ENCODE measurements at places on chromosomes 1 and 21. TPM values are rescaled to one million over a fixed set of nuclear protein-coding genes. Genes with fewer than 3 reads are reported as not detected.

DNA sequence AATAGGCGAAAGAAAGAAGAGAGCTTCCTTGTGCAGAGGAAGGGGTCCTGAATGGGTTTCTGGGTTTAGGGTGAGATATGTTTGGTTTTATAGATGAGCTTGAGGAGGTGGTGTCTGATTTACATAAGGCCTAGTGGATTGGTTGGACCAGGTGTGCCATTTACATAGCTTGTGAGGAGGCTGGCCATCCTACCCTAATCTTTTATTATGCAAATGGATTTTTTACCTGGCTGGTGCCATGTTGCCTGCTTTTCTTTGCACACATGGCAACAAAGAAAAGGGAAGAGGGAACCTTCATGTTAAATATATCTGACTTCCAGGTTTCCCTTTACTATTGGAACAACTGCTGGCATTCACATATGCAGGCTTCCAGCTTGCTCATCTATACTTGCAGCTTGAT lies 585.3 kb downstream of the PTPRU start:
- H3K4me3 ChIP-seq, result no peak overlapping the region
- no peaks in the 10 kb centered on the region for H3K36me3 ChIP-seq
- no peak for DNase-seq
- H3K4me1 ChIP-seq, result no peaks in the 10 kb centered on the region
- no peak overlapping the region for H3K27ac ChIP-seq

- H3K27me3 ChIP-seq, result peaks cover 17% of the 10 kb centered on the region
- H3K4me3 ChIP-seq, result no peak overlapping the region
- peaks cover 4% of the 10 kb centered on the region for H3K4me1 ChIP-seq
- no peak overlapping the region for H3K27ac ChIP-seq
Observed at GRCh38 chr1:75836528-75837100, 39.9 kb downstream of the MSH4 start.

- no peak for DNase-seq
- H3K4me1 ChIP-seq, result no peaks in the 10 kb centered on the region
- no peaks in the 10 kb centered on the region for H3K27me3 ChIP-seq
- no peak overlapping the region for H3K27ac ChIP-seq
- H3K36me3 ChIP-seq, result no peaks in the 10 kb centered on the region
- H3K4me3 ChIP-seq, result no peak overlapping the region
Observed at GRCh38 chr1:39917825-39918224, 16.1 kb upstream of the MYCL start.

DNA sequence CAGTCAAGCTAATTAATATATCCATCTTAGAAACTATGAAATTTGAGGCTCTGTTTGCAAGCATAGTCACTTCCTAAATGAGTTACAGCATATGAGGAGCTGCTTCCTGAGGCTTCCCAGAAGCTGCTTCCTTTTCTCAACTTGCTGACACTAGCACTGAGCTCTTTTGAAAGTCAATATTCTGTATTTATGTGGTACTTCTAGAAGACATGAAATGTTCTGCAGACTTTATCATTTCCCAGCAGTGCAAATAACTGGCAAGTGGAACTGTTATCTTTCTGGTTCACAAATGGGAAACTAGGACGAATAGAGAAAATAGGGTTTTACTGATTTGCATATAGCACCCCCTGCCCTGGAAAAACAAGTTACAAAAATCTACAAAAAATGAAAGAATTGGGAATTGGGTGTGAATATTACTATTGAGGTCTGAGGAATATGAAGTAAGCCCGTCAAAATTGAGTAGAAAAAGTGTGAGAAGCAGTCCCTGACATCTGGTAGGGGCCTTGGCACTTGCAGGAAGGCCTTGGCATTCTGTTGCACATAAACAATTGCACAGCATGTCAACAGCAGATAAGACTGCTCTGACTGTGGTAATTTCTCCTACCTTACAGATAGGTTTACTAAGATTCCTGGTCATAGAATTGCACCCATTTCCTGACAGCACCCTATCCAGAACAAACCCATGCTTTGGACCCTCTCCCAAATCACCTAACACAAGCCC lies 7.1 kb downstream of the GIPC2 start:
- no peak overlapping the region for H3K27ac ChIP-seq
- H3K4me1 ChIP-seq, result peaks cover 2% of the 10 kb centered on the region
- H3K36me3 ChIP-seq, result no peaks in the 10 kb centered on the region
- peaks cover 10% of the 10 kb centered on the region for H3K27me3 ChIP-seq

- H3K4me3 ChIP-seq, result no peak overlapping the region
- H3K27me3 ChIP-seq, result no peaks in the 10 kb centered on the region
- H3K27ac ChIP-seq, result no peak overlapping the region
- peaks cover 5% of the 10 kb centered on the region for H3K4me1 ChIP-seq
Observed at GRCh38 chr21:45276596-45276995, 11.1 kb downstream of the POFUT2 start.

DNA sequence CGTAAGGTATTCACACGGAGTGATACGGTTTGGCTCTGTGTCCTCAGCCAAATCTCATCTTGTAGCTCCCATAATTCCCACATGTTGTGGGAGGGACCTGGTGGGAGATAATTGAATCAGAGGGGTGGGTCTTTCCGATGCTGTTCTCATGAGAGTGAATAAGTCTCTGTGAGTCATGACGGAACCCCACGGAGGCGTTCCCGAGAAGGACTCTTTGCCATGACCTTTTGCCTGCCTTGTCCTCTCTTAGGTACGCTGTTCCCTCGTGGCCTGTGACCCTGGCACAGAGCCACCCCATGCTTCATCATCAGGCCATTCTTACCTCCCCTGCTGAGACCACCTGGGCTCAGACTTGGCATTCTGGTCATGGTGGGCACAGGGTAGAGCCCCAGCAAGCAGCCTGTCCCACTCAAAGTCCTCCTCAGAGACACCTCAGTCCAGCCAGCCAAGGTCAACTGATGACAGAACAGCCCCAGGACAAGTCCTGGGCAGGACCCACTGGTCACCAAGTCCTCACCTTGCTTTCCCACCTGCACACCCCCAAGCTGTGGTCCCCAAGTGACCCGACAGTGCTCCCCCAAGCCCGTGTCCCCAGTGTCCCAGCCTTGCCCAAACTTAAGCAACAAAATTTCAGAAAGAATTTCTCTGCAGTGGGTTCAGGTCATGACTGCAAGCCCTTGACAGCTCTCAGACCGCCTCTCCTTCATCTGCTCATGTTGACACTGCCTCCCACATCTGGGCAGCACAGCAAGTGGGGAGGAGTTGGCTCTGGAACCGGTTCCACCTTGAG lies 158.4 kb downstream of the ACTL8 start:
- H3K4me3 ChIP-seq, result no peak overlapping the region
- DNase-seq, result no peak
- H3K4me1 ChIP-seq, result no peaks in the 10 kb centered on the region
- H3K27ac ChIP-seq, result no peak overlapping the region
- no peaks in the 10 kb centered on the region for H3K36me3 ChIP-seq

DNA sequence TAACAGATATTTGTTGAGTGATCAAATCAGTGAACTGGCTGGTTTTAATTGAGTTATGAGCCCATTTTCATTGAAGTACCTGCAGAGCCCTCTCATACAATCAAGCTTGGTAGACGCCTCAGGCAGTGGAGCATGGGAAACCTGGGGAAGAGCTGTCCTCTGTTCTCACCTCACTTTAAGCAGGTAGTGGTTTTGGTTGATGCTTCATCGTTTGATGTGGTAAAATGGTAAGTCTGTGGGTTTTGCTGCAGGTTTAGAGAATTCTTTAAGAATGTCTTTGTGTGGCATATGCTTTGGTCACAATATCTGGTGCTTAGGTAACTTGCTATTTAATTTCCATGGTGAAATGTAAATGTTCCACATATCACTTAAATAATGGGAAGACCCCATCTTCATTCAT lies 10.0 kb downstream of the LAMC1 start:
- H3K4me1 ChIP-seq, result peaks cover 17% of the 10 kb centered on the region
- no peak overlapping the region for H3K27ac ChIP-seq
- H3K27me3 ChIP-seq, result peaks cover 41% of the 10 kb centered on the region

- H3K4me3 ChIP-seq, result no peak overlapping the region
- peaks cover 27% of the 10 kb centered on the region for H3K4me1 ChIP-seq
- no peak overlapping the region for H3K27ac ChIP-seq
- DNase-seq, result no peak
Observed at GRCh38 chr1:39876144-39876543, 7.2 kb downstream of the TRIT1 start.

DNA sequence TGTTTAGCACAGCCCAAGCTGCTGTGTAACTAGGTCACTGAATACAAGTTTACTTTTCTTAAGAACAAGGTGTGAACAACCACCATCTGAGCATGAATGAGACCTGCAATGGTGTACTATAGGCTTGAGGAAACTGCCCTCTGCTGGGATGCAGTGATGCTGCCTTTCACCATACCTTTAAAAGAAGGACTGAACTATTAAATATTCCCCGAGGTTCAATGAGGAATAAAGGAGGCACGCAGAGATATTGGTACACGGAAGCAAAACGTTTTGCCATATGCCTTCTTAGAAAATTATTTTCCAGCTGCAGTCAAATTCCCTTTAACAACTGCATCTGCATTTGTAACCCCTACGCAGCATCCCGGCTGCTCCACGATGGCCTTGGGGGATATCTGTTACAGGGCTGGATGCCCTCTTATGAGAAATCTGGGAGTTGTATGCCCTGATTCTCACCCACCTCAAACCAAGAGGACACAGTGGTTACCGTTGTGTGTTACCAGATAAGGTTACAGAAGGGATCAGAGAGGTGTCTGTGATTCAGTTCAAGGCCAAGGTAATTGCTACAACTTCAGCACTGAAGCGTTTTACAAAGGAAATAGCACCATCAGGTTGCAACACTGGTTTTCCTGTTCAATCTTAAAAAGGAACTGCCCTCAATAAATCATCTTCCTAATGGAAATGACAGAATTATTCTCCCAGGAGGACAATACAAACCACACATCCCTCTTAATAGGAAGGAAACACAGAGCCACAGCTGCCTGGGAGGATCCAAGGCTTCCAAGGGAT lies 470.5 kb downstream of the LTN1 start:
- DNase-seq, result no peak
- no peaks in the 10 kb centered on the region for H3K4me1 ChIP-seq
- H3K27ac ChIP-seq, result no peak overlapping the region
- no peak overlapping the region for H3K4me3 ChIP-seq
- H3K27me3 ChIP-seq, result no peaks in the 10 kb centered on the region

- peaks cover 6% of the 10 kb centered on the region for H3K36me3 ChIP-seq
- no peaks in the 10 kb centered on the region for H3K27me3 ChIP-seq
- no peak overlapping the region for H3K27ac ChIP-seq
- no peak overlapping the region for H3K4me3 ChIP-seq
Observed at GRCh38 chr1:51840743-51841461, 37.6 kb downstream of the NRDC start.

DNA sequence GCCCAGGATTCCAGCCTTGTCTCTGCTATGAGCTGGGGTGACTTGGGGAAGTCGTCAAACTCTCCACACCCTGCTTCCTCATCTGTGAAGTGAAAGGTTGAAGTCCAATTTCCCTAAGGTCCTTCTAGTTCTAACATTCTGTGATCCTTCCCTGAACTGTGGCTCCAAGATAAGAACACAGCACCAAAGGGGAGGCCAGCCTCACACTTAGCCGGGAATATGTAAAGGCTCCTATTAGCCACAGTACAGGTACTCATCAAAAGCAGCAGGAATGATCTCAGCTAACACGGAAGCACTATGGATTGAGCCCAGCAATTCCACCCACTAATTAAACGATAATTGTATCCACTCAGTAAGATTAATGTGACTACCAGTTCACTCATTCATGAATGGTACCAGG lies 4.0 kb downstream of the SLC30A10 start:
- H3K27ac ChIP-seq, result no peak overlapping the region
- H3K4me3 ChIP-seq, result no peak overlapping the region
- peaks cover 46% of the 10 kb centered on the region for H3K27me3 ChIP-seq
- H3K36me3 ChIP-seq, result peaks cover 2% of the 10 kb centered on the region
- peaks cover 18% of the 10 kb centered on the region for H3K4me1 ChIP-seq

GRCh38 chr1:27097484-27097917 lies 57.4 kb downstream of the SLC9A1 start:
- H3K27ac ChIP-seq, result no peak overlapping the region
- H3K4me1 ChIP-seq, result no peaks in the 10 kb centered on the region
- H3K36me3 ChIP-seq, result peaks cover 3% of the 10 kb centered on the region
- no peak overlapping the region for H3K4me3 ChIP-seq
- no peaks in the 10 kb centered on the region for H3K27me3 ChIP-seq

DNA sequence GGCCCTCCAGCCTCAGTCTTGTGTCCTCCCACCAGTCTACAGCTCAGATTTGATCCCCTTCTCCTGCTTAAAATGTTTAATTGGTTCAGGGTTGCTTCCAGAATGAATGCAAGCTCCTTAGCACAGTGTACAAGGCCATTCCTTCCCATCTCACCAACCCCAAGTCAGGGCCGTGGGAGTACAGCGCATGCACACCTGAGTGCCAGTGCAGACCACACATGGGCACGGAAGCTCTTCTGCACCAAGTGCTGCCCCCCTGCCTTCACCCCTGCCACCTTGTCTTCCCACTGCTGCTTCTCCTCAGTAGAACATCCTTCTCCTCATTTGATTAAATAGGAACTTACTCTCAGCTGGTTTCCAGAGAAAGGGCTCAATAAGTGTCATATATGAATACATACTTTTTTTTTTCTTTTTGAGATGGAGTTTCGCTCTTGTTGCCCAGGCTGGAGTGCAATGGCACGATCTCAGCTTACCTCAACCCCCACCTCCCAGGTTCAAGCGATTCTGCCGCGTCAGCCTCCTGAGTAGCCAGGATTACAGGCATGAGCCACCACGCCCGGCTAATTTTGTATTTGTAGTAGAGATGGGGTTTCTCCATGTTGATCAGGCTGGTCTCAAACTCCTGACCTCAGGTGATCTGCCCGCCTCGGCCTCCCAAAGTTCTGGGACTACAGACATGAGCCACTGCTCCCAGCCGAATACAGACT lies 9.3 kb downstream of the PMF1 start:
- no peak overlapping the region for H3K4me3 ChIP-seq
- peaks cover 28% of the 10 kb centered on the region for H3K4me1 ChIP-seq
- no peaks in the 10 kb centered on the region for H3K27me3 ChIP-seq
- peaks cover 11% of the 10 kb centered on the region for H3K36me3 ChIP-seq
- no peak overlapping the region for H3K27ac ChIP-seq
- DNase-seq, result no peak

DNA sequence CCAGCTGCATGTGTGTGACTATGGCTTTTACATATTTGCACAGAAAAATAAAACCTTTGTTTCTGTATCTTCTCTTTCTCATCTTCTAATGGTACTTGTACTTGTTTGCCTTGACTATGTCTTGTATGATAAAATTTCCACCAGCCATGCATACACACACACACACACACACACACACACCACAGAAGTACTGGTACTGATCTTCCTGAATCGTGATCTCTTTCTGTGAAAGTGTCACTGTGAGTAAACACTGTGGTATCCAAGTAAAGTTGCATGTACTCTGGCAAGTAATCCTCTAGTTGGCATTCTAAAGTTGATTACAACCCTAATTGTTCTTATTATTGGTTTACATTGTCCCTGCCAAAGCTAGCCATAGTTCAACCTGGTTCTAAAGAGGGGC lies 176.7 kb downstream of the CRB1 start:
- H3K4me3 ChIP-seq, result no peak overlapping the region
- peaks cover 3% of the 10 kb centered on the region for H3K36me3 ChIP-seq
- H3K4me1 ChIP-seq, result peaks cover 7% of the 10 kb centered on the region
- DNase-seq, result no peak
- H3K27me3 ChIP-seq, result no peaks in the 10 kb centered on the region
- no peak overlapping the region for H3K27ac ChIP-seq

CLCC1 gene
- 25.4 TPM for total RNA-seq

SPRR1B gene
- not detected for total RNA-seq

LCE3E gene
- not detected for total RNA-seq

RAB25 gene
- total RNA-seq, result 1.3 TPM

TDRD10 gene
- total RNA-seq, result not detected

C4BPA gene
- total RNA-seq, result not detected

MSH4 gene
- 1.0 TPM for total RNA-seq

GPX7 gene
- total RNA-seq, result 30.4 TPM

OR2T33 gene
- not detected for total RNA-seq

FCAMR gene
- not detected for total RNA-seq

HYI gene
- 18.9 TPM for total RNA-seq

FMOD gene
- total RNA-seq, result not detected

DLGAP3 gene
- 0.81 TPM for total RNA-seq
